T47D (cell line): ENCODE measurements at places on chromosomes 7 and 10.
A peak's percentile ranks its signal among the peaks of the same experiment; 100 is the strongest.

DNA sequence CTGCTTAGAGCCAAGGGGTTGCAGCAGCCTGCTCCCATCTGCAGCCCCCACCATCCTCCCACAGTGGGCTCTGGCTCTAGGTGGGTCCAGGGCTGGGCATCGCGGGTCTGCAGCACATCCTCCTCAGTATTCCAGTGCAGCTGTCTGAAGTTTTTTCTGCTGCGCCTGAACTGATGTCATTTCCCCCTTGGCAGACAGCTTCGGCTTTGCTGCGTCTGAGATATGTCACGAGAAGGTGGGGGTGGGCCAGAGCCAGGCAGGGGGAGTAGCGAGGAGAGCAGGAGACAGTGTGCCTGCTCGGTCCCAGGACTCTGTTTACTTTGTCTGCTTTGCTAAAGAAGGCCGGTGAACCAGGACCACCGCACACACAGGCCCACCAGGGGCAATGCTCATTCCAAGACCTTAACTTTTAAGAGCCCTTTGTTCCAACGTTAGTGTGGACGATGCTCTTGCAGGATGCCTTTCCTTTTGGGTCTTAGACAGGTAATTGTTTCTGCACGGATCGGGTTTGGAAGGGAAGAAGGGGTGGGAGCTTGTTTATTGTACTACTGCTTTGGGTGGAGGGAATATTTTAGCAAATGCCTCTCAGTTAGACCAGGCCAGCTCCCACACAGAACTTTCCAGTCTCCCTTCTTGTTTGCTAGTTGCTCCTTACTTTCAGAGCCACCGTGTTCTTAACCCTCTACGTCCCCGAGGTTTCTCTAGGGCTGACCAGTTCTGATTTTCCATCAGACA is 32.4 kb downstream of the WBP1L start:
- DNase-seq: no peak

DNA sequence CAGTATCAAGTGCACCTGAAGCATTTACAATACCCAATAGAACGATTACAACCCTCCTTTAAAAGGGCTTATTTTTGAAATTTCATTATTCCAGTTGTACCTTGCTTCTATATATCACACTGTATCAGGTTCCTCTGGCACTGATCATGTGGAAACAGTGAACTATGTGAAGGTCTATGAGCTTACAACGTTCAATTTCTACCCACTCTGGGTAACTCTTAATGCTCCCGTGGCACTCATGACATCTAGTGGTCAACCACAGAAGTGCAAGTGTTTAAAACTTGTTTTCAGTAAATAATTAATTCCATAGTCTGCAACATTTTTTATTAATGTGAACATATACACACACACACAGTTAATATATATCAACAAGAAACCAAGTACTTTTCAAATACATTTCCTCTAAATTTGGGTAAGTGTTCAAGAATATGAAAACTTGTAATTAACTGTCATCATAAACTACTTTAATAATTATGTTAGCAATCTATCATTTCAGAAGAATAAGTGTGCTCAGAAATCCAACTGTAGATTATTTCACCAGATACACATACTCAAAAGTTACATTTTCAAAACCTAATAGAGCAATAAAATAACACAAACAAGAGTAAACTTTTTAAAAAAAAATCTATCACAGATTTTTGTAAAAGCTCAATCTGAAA is 61.0 kb downstream of the MPP7 start:
- DNase-seq: peak; percentile 20

- DNase-seq: no peak
Observed at GRCh38 chr7:98200364-98200763, 10.9 kb upstream of the BHLHA15 start.

DNA sequence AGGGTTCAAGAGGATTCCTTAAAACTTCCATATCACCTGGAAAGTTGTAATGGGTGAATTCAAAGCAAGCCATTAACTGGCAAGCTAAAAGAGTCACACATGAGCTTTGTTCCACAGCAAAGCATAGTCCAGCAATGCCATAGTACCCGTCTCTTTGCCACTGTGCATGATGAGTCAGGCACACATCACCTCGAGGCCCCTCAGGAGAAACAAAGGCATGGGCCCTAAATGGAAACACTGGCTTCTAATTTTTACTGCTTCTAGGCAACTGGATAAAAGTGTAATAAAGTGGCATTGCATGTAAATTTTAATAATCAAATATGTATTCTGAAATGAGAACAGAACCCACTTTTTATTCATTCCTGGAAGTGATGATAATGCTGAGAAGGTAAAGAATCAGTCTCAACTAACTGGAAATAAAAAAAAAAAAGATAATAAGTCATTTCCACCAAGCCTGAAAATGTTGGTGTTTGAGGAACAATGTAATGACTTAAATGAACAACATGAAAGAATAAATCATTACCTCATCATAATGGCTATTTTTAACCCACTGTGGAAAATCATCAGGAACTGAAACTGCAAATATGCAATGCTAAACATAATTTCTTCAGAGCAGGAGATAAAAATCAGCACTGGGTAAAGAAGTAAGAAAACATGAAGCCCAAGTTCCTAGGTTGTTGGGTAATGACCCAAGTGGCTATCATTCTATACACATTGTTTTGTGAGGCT is 104.9 kb downstream of the CDK6 start:
- no peak for DNase-seq

GRCh38 chr7:96416599-96416998 is 94.7 kb upstream of the SLC25A13 start:
- no peak for DNase-seq

DNA sequence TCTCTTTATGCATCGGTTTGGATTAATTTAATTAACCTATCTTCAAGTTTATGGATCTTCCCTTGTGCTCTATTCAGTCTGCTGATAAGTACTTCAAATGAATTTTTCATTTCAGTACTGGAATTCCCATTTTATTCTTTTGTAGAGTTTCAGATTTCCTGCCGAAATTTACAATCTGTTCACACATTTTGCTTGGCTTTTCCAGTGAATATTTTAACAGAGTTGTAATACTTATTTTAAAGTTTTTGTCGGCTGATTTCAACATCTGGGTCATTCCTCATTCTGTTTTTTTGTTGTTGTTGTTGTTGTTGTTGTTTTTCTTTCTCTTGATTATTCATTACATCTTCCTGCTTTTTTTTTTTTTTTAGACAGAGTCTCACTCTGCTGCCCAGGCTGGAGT is 89.9 kb upstream of the KCNMA1 start:
- no peak for DNase-seq

DNA sequence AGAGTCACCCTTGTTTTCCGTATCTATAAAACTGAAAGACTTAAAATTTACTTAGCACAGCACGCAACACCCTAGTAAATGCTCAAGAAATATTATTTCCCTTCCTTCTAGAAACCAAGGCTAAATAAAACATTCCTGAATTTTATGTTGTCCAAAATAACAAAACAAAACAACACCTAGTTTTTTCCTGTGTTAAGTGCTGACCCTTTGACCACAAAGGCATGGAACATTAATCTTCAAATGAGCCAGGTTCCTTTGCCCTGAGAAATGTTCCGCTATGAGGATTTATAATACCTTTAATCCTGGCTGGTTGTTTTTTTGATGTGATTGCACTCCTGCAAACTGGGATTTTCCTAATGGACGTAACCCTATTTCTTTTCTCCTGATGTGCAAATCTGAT is 29.0 kb upstream of the DGKI start:
- DNase-seq: no peak

- no peak for DNase-seq
Observed at GRCh38 chr10:2953495-2953894, 113.9 kb upstream of the PFKP start.

GRCh38 chr7:96100737-96101136 is 221.2 kb downstream of the SLC25A13 start:
- DNase-seq: no peak

DNA sequence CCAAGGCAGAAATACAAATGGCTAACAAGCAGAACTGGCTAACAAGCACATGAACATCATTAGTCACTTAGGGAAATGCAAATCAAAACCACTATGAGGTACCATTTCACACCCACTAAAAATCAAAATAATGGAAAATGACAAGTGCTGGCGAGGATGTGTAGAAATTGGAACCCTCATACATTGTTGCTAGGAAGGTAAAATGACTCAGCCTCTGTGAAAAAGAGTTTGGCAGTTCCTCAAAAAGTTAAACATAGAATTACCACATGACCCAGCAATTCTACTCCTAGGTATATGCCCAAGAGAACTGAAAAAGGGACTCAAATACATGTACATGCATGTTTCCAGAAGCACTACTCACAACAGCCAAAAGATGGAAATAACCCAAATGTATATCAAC is 52.8 kb upstream of the ANAPC16 start:
- DNase-seq: no peak

- no peak for DNase-seq
Observed at GRCh38 chr7:104328296-104328969, at the start of gene LHFPL3. Gene LHFPL3 (plus strand): TSS chr7:104328603.

DNA sequence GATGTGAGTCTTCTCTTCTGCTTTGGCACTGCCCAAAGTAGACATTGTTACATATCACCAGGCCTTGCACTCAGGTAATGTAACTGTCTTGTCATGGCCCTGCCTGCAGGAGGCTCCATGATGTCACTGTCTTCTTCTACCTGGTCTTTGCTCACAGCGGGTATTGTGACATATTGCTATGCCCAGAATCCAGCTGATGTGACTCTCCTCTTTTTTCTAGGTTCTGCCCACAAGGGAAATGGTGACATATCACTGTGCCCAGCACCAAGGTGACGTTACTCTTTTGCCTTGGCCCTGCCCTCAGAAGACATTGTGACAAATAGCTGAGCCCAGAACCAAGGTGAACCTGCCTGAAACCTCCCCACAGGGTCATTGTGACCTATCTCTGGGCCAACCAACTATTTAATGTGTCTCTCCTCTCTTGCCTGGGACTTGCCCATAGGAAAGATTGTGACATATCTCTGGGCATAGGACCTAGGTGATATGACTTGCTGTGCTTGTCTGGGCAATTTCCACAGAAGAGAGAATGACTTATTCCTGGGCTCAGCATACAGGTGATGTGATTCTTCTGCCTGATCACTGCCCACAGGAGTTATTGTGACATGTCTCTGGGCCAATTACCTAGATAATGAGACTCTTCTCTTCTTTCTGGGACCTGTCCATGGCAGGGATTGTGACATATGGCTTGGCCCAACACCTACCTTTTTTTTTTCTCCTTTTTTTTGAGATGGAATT is 26.5 kb upstream of the ZNF107 start:
- no peak for DNase-seq

- DNase-seq: no peak
Observed at GRCh38 chr10:74056050-74056818, 58.3 kb downstream of the VCL start.

DNA sequence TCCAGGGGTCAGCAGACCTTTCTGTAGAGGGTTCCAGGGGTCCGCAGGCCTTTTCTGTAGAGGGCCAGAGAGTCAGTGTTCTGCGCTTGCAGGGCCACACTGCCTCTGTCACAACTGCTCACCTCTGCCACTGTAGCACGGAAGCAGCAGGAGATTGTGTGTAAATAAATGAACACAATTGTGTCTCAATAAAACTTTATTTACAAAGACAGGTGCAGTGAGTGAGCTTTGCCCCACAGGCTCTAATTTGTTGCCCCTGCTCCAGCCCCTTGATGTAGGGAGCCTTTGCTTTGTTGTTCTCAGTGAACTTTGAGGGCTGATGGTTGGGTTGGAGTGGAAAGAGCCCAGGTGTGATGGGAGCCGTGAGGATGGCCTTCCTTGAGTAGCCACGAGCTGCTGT is 67.8 kb downstream of the MGMT start:
- no peak for DNase-seq

- no peak for DNase-seq
Observed at GRCh38 chr7:157136372-157136771, 2.4 kb upstream of the UBE3C start.

DNA sequence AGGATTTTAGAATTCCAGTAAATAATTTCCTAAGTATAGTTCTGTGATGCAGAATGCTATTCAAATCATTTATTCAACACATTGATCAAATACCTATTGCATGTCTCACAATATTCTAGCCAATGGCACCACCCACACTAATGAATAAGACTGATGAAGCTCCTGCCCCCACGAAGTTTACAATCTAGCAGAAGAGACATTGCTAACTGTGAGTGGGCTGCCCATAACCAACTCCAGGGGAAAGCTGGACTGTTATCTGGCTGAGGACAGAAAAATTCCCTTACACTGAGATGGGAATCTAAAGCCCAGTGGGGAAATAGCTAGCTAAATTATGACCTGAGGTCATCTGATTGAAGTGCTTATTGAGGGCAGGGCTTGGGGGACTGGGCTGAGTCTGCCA is 128.8 kb upstream of the LYZL2 start:
- DNase-seq: no peak

- no peak for DNase-seq
Observed at GRCh38 chr7:103143868-103144267, 5.0 kb downstream of the NAPEPLD start.

- DNase-seq: no peak
Observed at GRCh38 chr10:5343979-5344378, 20.8 kb upstream of the UCN3 start.

GRCh38 chr7:17298840-17299482 is 509 bp downstream of the AHR start:
- peak; percentile 31 for DNase-seq

GRCh38 chr7:28195910-28196620 is 15.5 kb upstream of the JAZF1 start:
- DNase-seq: no peak

DNA sequence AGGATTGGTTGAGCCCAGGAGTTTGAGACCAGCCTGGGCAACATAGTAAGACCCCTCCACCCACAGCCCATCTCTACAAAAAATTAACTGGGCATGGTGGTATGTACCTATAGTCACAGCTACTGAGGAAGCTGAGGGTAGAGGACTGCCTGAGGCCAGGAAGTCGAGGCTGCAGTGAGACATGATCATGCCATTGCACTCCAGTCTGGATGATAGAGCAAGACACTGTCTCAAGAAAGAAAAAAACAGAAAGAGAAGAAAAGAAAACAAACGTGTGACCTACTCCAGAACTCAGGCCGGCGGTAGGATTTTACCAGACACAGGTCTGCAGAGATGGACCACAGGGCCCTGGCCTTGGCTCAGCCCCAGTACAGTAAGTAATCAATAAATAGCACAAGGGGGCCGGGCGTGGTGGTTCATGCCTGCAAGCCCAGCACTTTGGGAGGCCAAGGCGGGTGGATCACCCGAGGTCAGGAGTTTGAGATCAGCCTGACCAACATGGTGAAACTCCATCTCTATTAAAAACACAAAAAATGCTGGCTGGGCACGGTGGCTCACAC is 35.4 kb upstream of the TNRC18 start:
- DNase-seq: no peak

GRCh38 chr7:82430500-82431465 is 12.8 kb downstream of the CACNA2D1 start:
- DNase-seq: no peak

DNA sequence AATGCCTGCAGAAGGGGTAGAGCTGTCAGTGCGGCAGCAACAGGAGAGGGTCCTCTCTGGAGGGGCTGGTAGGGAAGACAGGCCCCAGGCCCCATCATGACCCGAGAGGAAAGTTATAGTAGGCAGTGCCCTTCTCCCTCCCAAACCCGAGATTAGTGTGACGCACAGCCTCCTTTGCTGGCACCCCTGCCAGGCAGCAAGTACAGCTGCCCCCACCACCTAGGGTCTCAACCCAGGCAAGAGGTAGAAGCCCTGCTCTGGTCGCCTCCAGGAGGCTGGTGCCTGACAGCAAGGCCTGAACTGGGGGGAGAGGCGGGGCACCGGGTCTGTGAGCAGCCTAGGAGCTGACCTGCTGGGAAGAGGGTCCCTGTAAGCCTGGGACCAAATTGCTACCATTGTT is 15.5 kb downstream of the LOXL4 start:
- DNase-seq: no peak
